Stimulated activated CD8-positive, alpha-beta memory T cell treated with anti-CD3 and anti-CD28 coated beads, Interleukin-7, amount 100 ng/mL, for 1 hour (primary cell): ENCODE measurements at places on chromosomes 4 and X.

DNA sequence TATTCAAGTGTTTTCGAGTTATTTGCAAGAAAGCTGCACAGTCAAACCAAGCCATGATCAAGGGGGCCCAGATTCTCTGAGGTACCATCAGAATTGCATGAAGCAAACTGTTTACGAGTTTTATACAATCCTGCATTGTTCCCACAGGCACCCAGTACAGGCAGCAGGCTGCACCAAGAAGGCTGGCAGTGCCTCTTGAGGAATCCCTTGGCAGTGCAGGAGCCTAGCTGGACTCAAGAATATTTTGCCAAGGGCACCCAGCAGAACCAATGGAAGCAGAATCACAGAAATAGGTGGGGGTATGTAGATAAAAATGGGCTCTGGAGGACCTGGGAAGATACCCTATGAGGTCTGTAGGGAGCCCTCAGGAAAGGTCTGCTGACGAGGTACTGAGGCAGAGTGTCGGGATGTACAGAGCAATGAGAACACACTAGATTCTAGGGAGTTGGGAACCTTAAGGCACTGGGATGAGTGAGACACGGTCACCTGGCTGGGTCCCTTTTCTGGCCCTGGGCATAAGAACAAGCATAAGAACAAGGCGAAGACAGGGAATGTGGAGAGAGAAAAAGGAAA lies 2.5 kb upstream of the PLP1 start:
- DNase-seq = no peak

- no peak for DNase-seq
Measured at GRCh38 chrX:126165721-126166461, at the start of gene DCAF12L2. Gene DCAF12L2, minus strand, starts transcription at chrX:126166289. Its CDS starts 365 bp downstream, at chrX:126165924.

- no peak for DNase-seq
Measured at GRCh38 chr4:12126474-12126873, 697.8 kb upstream of the HS3ST1 start.

- no peak for DNase-seq
Measured at GRCh38 chr4:76714226-76714625, 183.7 kb downstream of the SOWAHB start.

GRCh38 chr4:476501-476900 lies 22.5 kb downstream of the ZNF721 start:
- no peak for DNase-seq

GRCh38 chr4:107956011-107956410 lies 24.7 kb downstream of the CYP2U1 start:
- DNase-seq = no peak

GRCh38 chr4:80069108-80069836 lies 3.8 kb downstream of the ANTXR2 start:
- no peak for DNase-seq

GRCh38 chr4:126559961-126560360 lies 1072.8 kb upstream of the INTU start:
- DNase-seq = no peak

- no peak for DNase-seq
Measured at GRCh38 chr4:45663003-45663402, 460.9 kb downstream of the GABRG1 start.

- no peak for DNase-seq
Measured at GRCh38 chr4:156594624-156595023, 377.0 kb downstream of the PDGFC start.

- no peak for DNase-seq
Measured at GRCh38 chr4:55125763-55126541, 557 bp upstream of the KDR start.

- no peak for DNase-seq
Measured at GRCh38 chr4:93143902-93144301, 684.7 kb upstream of the ATOH1 start.

- DNase-seq = peak; percentile 71
Measured at GRCh38 chrX:131792356-131792749, 230.7 kb upstream of the STK26 start.

DNA sequence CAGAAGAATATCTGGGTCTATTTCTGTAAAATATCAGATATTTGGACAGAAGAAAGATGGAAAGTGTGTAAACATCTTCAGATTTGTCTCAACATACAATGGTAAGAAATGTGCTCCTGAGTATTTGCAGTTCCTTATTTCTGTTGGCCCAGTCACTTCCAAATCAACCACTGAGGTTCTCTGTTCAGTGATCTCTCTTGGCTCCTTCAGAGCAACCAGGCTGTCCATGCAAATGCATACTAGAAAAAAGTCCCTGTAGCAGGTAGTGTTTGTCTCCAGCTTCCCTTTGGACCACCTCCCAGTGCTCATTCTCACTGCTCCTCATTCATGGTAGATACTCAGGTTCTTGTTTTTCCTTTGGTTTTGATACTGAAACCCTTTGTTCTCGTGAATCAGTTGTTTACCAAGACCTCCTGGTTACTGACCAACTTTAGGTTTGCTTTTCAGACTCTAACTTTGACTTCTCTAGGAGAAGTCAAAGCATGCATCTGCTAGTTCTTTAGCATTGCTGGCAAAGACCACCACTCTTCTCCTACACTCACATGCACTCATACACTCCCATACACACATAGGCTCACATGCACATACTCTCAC lies 28.8 kb downstream of the ASIC5 start:
- no peak for DNase-seq

- DNase-seq = no peak
Measured at GRCh38 chrX:13786048-13786447, 30.8 kb downstream of the GPM6B start.

DNA sequence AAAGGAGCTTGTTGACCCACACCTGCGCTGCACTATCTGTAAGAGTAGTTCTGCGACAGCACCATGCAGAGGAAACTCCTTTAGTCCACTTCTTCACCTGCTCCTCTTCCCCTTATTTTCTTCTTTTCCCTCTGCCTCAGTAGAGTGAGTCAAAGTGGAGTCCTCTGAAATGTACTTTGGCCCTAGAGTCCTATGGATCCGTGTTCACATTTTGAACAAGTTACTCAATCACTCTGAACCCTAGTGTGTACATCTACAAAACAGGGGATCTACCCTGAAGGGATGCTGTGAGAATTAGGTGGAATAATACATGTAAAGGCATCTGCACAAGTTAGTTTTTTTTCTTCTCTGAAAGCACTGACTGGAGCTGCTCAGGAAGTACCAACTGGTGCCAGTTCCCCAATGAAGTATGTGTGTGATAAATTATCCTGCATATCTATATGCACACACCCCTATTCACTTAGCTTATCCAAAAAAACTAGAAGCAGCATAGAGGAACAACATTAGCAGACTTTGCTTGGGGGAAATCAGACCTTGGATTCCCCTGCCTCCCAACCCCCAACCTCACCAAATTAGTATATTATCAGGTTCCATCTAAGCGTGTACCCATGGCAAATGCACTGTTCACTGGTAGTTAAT lies 118.5 kb upstream of the FAM9C start:
- DNase-seq = no peak

- DNase-seq = no peak
Measured at GRCh38 chrX:140360284-140360683, 144.6 kb downstream of the SOX3 start.

DNA sequence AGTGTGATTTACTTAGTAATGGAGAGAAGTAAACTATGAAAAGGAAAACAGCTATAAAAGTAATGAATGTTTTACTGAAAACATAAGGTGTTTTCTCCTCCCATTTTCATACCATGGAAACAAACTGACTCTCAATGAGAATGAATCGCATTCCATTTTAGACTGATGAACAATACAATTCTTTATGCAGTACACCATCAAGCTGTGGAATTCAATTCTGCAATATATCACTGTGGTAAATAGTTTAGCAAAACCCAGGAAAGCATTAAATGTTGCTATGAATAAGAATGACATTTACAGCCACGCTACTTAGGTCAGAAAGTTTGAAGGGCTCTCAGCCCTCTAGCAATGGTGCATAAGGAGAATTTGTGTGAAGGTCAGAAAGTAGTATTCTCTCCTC lies 7.4 kb downstream of the DCAF8L2 start:
- no peak for DNase-seq

DNA sequence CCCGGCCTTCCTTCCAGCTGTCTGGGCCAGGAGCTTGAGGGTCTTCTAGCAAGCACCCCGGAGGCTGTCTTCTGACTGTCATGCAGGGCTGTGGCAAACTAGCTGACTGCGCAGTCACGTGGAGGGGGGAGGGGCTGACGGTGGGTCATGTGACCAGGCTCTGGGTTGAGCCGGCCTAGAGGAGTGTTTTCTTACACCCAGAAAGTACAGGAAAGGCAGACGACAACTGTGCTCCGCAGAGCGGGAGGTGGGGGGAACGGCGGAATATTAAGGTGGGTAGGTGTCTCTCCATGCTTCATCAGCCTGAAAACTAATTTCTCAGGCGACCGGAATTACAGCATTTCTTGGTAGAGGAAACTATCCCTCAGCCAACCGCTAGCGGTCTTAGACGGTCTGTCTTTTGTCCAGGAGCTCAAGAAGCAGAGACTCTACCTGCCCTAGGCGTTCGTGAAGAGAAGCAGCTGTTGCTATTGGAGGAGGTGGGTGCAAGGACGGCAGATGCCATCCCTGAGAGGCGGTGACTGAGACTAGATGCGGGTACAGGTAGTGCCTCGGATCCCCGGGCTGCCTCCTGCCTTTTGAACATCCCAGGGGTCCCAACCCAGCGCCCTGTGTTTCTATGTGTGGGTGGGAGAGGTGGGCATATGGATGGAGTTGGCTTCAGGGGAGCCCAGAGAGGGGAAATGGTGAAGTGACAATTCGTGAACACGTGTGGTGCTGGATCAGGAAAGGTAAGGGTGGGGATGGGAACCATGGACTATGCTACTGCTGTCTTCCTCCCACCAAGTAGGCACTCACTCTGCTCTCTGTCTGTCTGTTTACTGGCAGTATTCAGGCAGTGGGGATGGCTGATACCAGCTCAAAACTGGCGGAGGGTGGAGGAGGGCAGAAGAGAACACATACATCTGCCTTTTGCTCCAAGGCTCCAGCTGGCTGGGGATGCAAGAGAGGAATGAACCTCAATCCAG lies 8.8 kb downstream of the GPRASP1 start:
- DNase-seq = peak; percentile 64

DNA sequence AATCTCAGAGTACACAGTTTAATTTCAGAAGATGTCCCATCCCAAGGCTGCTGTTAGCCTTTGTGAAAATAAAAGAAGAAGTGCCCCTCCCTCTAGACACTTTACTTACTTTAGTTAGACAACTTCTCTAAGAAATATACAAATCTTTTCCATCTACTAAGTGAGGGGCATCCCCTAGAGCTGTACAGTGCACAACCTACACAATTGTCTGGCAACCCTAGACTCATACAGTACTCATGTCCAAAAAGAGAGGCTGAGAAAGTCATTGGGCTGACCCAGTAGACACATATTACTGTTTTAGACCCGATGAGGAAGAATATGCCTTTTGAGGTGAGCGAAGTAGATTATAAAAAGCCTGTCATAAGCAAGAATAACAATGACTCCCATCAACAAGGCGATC lies 297.6 kb downstream of the IDS start:
- no peak for DNase-seq

GRCh38 chr4:78024085-78024484 lies 33.0 kb upstream of the FRAS1 start:
- no peak for DNase-seq

DNA sequence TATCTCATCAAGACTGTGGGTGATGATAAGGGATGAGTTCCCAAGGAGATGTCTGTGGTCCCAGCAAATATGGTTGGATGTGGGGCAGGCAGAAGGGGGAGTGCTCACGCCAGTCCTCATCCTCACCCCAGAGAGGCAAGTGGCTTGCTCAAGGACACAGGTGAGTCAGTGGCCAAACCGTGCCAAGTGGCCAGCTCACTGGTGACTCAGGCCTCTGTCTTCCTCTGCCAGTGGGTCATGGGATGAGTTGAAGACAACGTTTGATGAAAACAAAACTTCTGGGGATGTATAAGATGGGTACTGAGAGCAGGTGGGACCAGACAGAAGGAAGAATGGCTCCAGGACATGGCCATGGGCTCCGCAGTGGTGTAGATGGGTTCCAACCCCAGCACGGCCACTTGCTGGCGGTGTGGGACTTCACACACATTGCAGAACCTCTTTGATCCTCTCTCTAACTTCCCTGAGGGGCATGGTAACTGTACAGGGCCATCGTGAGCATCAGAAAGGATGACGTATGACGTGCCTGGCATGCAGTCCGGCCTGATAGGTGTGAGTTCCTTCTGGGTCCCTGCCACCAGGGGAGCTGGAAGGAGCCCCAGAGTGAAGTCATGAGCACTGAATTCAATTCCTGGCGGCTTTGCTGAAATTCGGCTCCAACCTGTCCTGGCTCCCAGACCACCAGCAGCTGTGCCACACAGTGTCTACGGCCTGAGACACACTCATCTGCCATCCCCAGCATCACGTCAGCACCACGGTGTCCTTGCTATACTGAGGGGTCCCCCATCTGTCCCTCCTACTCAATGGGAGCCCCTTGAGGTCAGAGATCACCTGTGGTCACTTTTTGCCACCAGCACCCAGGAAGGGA lies 41.3 kb upstream of the GPR78 start:
- DNase-seq = no peak

DNA sequence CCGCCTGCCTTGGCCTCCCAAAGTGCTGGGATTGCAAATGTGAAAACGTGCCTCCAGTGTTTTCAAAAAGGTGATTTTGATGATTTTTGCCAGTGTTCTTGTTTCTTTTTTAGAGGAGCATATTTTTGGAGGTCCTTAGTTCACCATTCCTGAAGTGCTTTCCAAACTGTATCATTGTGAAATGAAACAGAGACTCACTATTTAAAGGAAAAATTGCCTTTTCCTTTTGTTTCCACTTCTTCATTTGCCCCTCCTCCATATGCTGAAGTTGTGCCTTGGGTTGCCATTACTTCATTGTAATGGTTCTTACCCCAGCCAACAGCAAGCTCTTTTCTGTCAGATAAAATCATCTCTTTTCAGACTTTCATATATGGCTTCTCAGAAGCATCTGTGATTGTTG lies 164.4 kb downstream of the FNIP2 start:
- no peak for DNase-seq

- DNase-seq = no peak
Measured at GRCh38 chr4:123954220-123954619, 557.6 kb downstream of the SPRY1 start.

DNA sequence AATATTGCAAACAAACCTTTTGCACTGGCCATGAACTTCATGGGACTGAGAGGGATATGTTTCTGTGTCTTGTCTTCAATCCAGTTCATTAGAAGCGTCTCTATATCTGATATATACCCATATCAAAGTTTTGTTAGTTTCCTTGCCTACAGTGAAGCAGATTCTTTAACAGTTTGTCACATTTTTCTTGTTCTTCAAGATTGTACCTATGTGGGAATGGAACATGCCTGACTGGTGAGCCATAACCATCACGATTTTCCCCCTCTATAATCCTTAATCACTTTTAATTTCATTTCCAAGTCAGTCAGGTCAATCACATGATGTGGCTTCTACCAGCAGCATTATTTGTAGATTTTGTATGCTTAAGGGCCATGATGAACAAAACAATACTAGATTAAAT lies 197.1 kb upstream of the PDE5A start:
- DNase-seq = no peak

DNA sequence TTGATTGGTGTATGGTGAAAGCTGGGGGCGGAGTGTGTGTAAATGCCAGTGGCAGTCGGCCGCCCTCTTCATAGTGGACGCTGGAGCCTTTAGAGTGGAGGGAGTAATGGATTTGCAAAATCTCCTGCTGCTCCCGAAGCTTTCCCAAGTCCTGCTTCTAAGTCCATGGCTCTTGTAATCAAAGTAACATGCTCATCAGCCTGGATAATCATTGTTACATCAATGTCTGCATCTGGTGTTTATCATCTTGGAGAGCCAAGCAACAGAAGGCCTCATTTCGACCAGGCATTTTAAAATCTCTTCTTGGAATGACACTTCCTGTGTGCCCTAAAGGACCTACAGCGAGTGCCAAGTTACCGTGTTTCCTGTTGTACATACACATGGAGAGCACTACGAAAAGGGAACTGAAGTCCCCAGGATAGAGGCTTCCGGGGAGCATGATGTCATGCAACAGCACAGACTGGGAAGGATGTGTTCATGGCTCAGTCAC lies 32.2 kb downstream of the UNC5C start:
- DNase-seq = no peak

GRCh38 chr4:119038116-119038841 lies 97.4 kb upstream of the MYOZ2 start:
- no peak for DNase-seq
